Ovary (tissue), 10 donors: ENCODE measurements at places on chromosomes 5 and 9.

DNA sequence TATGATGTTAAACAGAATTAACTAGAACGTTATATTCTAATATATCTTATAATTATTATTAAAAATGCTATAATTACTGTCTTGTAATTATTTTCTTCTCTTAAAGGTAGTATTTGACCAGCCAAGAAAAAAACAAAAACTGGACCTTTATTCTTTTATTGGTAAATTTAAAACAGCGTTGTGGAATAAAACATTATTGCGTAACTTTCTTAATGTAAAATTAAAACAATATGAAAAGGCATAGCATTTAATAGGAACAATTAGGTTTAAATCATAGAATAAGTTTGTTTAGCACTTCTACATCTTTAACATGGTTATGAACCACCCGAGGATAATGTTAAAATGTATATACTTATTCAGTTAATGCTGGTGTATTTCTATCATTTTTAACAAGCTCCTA, 574.5 kb upstream of the CDH18 start:
- no peak for DNase-seq

DNA sequence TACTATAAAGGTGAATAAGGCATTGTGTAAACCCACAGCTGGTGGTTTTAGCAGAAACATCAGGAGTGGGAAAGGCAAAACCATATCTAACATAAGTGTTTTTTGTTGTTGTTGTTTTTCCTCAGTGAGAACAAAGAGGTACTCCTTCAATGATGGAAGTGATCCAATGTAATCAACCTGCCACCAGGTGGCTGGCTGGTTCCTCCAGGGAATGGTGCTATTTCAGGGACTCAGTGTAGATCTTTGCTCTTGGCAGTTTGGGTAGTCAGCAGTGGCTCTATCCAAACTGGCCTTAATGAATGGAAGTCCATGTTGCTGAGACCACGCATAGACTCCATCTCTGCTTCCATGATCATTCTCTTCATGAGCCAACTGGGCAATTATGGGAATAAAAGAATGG, 10.8 kb downstream of the DMRTA1 start:
- no peak for DNase-seq

- peak; percentile 89 for DNase-seq
These were observed 156.3 kb upstream of the IER5L start for GRCh38 chr9:129334105-129334935.

- no peak for DNase-seq
These were observed 16.0 kb downstream of the SLC36A1 start for GRCh38 chr5:151463137-151464029.

GRCh38 chr5:79081779-79082178, 12.2 kb downstream of the BHMT2 start:
- no peak for DNase-seq

- no peak for DNase-seq
These were observed 129.7 kb upstream of the PDE4D start for GRCh38 chr5:60023255-60023654.
